ENCODE measurements at places on chromosomes 12 and 14.

- DNase-seq: no peak
Observed at GRCh38 chr12:132355742-132356681, 26.6 kb upstream of the GALNT9 start.

DNA sequence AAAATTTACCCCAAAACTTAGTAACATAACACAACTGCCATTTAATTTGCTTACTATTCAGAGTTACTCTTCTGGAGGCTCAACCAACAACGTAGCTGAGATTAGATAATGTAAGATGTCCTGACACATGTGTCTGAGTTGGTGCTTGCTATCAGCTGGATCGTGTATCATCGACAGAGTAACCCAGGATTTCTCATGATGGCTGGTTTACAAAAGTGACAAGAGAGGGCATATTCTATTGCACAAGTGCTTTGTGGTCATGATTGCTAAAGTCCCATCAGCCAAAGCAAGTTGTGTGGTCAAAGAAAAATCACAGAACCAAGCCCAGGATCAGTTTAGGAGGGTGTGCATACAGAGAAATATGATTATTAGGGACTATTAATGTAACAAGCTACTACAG lies 73.4 kb downstream of the CAPZA3 start:
- no peak for DNase-seq

- DNase-seq: no peak
Observed at GRCh38 chr12:121577443-121578180, 3.2 kb downstream of the KDM2B start.

DNA sequence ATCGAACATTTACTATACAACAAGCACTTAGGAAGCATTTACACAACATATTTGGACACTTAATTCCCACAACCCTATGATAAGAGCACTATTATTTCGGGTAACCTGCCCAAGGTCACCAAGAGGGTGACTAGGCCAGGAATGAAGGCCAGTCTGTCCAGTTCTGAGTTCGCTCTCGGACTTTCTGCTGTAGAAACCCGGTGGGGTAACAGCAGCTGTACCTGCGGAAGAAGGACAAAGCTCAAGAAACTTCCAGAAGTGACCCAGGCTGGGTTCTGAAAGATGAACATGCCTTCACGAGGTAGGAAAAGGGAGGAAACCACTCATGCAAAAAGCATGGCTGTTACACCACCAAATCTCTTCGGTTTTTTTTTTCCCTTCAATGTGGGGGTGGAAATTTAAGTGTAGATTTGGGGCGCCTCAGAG lies 10.8 kb downstream of the PLA2G1B start:
- DNase-seq: peak; percentile 4

- DNase-seq: no peak
Observed at GRCh38 chr14:95895720-95896119, 19.1 kb downstream of the TUNAR start.

DNA sequence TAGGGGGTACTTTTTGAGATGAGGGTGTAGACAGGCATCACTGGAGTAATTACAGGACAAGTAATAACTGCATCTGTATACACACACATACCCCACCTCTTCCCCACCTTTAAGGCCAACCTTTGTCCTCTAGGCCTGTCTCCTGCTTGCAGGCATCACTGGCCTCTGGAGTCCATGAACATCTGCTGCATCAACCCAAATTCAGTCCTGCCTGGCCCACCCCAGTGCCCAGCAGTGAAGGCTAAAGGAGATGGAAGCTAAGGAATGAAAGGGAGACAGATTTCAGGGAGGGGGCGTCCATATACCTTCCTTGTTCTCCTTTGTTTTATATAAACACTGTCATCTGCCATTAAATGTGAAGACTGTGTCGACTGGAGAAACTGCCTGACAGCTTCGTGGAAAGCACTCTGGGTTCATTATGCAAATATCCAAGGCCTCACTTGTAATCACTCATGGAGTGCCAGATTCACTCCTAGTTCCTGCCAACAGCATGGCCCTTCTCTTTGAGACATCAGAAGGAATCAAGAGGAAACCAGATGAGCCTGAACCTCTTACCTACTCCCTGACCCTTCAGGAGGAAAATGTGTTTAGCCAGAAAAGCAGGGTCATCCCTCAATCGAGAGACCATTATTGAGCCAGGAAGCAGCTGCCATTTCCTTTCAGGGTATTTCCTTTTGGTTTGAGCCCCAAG lies 64.4 kb downstream of the SERPINA3 start:
- DNase-seq: no peak

DNA sequence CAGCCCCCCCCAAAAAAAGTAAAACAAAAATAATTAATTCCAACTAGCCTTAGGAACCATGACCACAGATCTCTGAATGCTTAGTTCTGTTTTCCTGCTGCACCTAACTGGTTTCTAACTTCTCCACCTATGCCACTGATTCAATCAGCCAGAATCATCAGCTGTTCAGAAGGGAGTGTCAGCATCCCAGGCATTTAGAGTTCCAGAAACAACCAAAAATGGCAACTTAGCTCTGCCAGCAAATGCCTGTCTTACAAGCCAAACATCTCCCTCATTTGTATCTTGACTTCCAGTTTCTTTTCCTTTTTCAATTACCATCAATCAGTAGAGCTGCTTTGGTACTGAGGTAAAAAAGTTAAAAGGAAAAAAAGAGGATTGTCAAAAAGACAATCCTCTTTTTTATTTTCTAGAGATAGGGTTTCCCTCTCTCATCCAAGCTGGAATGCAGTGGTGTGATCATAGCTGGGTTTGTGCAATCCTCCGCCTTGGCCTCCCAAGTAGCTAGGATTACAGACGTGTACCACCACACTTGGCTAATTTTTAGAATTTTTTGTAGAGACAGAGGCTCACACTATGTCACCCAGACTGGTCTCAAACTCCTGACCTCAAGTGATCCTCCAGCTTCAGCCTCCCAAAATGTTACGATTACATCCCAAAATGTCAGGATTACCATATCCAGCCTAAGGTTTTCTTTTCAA lies 45.2 kb upstream of the ISM2 start:
- DNase-seq: no peak

- peak; percentile 43 for DNase-seq
Observed at GRCh38 chr12:58819985-58820384, 100.3 kb downstream of the LRIG3 start.

- no peak for DNase-seq
Observed at GRCh38 chr14:81382517-81383225, 17.5 kb downstream of the STON2 start.

DNA sequence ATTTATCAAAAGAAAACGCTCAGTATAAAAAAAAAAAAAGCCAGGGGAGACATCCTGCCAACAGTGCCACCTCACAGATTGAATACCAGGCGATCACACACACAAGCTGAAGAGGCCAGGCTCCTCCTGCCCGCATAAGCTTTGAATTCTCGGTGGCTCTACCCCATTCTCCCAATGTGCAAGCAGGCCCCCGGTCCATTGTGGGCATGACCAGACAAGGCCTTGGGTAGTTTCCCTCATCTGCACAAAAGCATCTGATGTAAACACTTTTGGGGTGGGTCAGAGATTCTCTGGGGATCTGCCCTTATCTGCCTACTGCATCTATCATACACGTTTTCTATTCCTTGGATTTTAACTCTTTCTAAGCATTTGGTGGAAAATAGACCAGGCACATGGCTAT lies 16.2 kb downstream of the KLRF2 start:
- no peak for DNase-seq

DNA sequence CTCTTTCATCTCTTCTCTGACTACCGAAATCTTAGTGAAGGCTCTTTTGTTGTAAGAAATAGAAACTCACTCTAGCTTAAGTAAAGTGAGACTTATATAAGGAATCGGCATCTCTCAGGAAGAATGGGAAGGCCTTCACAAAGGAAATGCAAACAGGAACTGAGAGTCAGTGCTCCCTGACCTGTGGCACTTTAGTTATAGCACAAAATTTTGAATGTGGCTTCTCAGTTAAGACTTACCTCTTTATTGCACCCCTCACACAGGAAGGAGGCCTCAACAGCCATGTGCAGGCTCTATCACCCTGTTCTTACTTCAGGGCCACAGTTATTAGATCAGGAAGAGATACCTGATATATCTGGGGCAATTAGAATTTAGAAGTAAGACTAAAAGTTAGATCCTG lies 224.7 kb upstream of the EGLN3 start:
- no peak for DNase-seq

DNA sequence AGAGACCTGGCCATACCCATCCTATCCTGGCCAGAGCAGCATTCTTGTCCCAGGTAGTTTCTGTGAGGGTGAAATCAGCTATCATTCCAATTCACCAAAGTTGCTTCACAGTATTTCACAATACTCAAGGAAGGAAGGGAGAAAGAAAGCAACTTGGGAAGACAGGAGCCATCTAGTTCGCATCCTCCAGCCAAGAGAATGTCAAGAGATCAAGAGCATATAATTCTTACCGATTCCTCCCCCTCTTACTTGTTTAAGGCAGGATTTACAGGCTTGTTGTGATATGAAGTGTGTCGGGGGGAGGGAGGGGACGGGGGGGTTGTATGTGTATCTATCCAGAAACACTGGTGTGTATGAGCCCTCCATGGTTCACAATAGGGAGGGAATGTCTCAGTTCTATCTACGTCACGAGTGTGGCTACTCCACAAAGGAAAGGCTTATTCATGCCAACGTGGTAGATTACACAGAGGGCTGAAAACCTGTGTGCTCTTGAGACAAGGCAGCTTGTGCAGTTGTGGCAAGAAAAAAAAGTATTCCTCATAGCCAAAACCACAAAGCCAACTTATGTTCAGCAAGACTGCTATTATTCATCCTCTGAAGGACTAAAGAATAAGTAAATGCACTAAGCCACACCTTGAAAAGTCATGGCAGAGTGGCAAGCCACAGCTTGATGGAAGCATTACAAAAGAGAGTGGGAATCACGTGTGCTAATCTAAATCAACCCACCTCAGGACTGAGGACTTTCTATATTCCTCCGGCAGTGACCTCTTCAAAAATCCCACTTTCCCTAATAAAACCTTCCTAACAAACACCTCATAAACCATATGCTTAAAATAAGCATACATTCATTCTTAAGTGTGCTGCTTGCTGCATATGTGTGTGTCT lies 35.0 kb downstream of the CORO1C start:
- DNase-seq: peak; percentile 99

- DNase-seq: no peak
Observed at GRCh38 chr12:67531501-67531900, 117.0 kb upstream of the DYRK2 start.

GRCh38 chr14:100575266-100575995 lies 11.8 kb downstream of the BEGAIN start:
- no peak for DNase-seq

GRCh38 chr14:65141523-65141922 lies 39.2 kb upstream of the MAX start:
- no peak for DNase-seq

GRCh38 chr12:43758247-43758727 lies 303 bp downstream of the PUS7L start:
- DNase-seq: no peak

- DNase-seq: no peak
Observed at GRCh38 chr14:63535918-63536317, 7.3 kb downstream of the PPP2R5E start.

DNA sequence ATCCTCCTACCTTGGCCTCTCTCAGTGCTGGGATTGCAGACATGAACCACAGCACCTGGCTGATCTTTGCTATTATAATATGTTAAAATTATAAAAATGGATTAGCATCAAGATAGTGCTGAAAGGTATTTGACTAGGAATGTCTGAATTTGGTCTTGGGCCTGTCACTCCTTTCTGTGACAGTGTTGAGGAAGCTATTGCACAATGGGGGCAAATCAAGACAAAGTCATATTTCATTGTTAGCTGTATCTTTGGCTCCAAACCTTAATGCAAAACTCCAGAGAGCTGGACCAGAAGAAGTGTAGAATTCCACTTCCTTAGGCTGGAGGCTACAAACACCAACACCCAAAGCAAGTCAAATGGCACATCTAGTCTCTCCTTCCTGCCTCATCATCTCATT lies 42.2 kb downstream of the ZCRB1 start:
- no peak for DNase-seq

- no peak for DNase-seq
Observed at GRCh38 chr14:31837031-31837430, 240.1 kb upstream of the ARHGAP5 start.

DNA sequence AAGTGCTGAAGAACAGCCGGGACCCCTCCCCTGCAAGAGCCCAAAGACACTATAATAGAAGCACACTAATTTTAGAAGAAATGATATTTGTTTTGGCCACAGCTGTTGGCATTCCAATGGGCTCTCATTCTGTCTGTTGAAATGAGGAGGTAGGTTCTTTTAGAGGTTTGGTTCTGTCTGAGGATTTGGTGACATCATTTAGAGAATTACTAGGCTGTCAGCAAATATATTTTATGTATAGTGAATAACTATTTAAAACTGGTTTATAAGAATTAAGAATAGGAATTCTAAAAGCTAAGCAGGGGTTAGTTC lies 200.7 kb upstream of the SLC38A2 start:
- no peak for DNase-seq

- no peak for DNase-seq
Observed at GRCh38 chr12:12685305-12685704, 10.7 kb downstream of the GPR19 start.

DNA sequence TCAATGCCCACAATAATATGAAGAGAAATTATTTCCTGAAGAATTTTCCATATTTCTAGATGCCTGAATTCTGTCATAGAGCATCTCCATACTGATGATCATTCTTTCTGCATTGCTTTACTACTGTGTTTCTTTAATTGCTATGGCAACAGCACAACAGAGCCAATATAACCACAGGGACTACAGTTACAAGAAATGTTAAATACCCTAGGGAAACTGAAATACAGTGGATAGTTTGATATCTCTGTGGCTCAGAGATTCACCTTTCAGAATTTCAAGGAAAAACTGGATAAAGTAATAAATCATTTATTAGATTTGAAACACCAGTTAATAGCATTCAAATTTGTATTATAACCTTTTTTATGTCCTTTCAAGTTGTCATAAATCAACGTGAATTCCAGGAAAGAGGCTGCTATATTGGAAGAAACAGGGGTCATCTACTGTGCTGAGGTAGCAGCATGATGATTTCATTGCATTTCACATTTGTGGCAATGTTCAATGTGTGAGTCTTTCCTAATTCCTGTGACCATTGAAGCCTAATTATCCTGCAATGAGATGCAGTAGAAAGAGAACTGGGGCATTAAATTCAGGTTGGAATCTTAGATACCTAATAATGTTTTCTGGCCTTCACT lies 267.1 kb downstream of the LRFN5 start:
- peak; percentile 53 for DNase-seq

DNA sequence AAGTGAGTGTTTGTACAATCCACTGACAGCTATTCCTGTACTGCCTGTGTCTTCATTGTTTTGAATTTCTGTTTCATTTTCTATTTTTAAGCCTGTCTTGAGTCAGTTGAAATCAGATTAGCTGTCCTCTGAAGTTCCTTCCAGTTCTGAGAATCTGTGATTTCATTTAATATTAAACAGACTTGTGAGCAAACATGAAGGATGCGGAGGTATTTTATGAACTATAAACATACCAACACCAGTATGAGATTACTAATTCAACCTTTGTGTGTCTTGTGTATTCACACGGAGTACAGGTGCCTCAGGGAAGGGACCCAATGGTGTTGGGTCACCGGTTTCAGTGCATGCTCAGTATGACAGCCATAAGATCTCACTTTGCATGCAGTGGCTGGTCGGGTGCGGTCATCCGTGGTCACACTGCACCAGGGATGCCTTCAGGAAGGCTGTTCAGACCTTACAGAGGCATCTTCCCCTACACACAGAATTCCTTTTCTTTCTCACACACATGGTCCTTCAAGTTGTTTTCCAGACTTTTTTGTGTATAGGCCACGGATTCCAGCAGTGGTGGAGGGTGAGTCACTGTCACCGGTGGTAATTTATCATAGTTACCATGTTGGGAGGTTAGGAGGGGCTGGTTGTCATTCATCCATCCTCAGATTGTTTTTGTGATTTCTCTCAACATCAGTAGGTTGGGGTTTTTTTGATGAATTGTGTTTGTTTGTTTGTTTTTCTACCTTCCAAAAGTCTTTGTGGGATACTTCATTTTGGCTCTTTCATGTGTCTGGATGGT lies 103.0 kb upstream of the SFSWAP start:
- DNase-seq: no peak
